ENCODE measurements at places on chromosomes 2 and 18.
A peak's percentile ranks its signal among the peaks of the same experiment; 100 is the strongest.

DNA sequence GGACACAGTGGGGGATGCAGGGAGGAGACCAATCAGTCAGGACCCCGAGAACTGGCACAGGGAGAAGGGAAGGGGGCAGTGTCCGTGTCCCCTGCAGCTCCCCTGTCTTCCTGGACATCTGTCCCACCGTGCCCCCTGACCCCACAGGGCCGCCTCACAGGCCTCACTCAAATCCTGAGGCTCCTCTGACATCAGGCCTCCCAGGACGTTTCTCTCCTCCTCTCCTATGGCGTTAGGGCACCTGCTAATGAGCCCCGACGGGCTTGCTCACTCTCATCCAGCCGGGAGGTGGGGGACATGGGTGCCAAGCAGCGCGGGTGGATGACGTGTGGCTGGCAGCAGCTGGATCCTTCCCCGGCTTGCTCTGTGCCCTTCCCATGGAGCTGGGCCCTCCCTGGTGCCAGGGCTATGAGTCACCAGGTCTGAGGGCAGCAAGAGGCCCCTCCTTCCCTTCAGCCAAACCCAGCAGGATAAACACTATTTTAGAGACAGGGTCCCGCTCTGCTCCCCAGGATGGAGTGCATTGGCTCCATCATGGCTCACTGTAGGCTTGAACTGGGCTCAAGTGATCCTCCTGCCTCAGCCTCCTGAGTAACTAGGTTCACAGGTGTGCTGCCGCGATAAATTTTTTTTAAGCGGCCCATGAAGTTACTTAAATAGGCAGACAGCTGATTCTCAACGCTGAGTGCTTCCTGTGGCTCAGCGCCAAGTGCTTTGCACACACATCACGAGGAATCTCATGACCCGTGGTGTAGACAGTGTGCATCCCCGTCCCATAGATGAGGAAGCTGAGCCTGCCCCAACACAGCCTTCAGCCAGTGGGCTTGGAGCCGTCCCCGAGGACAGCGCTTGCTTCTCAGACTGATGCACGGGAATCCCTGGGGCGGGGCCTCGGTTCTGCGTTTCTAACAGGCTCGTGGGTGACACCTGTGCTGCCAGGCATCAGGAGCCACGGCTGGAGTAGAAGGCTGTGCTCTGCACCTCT, 64.5 kb upstream of the HDAC4 start:
- DNase-seq = peak; percentile 28

GRCh38 chr18:47901624-47902362, 28.7 kb downstream of the SMAD2 start:
- DNase-seq = no peak

DNA sequence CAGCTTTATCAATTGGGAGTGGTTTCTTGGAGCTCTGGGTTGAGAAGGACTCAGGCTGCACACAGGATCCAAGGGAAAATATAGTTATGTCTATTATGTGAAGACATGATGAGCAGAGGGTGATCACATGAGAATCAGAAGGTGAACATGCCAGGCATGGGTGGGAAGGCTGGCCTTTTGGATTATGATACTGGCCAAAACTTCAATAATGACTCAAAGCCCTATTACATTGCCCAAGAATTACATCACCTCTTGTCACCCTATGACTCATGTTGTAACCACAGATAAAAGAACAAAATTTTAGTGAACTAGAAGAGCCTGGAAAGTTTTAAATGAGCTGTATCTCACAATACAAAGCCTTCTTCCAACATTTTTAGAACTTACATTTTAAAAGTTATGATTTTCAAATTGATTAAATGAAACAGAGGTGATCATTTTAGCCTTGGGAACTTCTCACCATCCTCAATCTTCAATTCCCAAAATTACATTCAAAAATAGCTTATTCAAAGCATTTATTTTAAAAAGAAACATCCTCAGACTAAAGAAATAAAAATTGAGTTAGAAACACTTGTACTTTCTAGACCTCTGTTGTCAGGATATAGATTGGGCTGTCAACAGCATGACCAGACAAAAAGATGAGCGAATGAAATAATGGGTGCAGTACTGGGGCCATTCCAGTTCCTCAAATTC, 428.3 kb downstream of the MBD2 start:
- peak; percentile 90 for DNase-seq

DNA sequence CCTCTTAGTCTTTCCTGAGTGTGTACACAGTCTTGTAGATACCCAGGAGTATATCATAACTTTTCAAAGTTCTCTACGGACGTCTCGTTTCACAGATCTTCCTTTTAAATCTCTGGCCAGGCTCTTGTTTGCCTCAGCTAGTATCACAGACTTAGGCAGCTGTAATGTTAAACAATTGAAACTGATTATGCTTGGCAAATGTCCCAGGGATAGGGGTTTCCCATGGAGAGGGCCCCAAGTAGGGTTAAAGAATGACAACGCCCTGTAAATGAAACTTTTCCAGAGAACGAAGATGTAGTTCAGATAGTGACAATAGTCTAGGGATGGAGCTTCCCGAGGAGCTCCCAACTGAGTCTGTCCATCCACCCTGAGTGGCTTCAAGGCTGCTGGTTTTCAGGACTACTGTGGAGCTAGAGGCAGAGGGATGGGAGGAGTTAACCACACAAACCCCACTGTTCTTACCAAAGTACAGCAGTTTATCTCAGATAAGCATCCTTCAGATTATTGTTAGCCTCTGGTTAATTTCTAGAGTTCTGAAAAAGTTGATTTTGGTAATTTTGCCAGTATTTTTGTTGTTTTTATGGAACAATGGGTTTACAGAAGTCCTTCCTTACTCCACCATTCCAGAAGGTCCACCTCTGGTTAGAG, 9.1 kb downstream of the NEURL3 start:
- no peak for DNase-seq

- DNase-seq = no peak
Observed at GRCh38 chr2:165420231-165420630, 49.3 kb upstream of the CSRNP3 start.

GRCh38 chr2:85152895-85153294, 19.7 kb downstream of the TCF7L1 start:
- no peak for DNase-seq

DNA sequence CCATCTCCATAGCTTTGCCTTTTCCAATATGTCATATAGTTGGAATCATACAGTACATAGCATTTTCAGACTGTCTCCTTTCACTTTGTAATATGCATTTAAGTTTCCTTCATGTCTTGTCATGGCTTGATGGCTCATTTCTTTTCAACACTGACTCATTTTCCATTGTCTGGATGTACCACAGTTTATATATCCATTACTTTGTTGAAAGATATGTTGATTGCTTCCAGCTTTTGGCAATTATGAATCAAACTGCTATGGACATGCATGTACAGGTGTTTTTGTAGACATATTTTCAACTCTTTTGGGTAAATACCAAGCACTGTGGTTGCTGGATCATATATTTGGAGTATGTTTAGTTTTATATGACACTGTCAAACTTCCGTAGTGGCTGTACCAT, 26.3 kb downstream of the ACSL3 start:
- peak; percentile 18 for DNase-seq

DNA sequence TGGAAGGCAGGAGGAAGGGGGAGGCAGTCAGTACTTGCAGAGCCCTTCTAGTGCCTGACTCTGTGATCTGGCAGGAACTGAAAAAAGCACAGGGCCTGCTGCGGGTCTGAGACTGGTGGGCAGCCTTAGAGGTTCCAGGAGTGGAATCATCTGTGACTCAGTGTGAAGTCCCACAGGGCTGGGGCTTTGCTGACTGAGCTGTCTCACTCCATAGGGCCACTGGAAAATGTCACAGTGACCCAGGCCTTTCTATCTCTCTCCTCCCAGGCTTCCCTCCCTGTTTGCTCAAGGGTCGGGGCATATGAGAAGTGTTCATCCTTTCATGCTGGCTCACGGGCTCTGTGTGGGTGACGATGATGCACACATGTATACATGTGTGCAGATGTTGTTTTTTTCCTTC, 47.1 kb upstream of the ZFP36L2 start:
- no peak for DNase-seq

- DNase-seq = peak; percentile 34
Observed at GRCh38 chr18:9348079-9348671, 13.6 kb downstream of the TWSG1 start.
